ENCODE measurements at places on chromosomes 12 and 14.

DNA sequence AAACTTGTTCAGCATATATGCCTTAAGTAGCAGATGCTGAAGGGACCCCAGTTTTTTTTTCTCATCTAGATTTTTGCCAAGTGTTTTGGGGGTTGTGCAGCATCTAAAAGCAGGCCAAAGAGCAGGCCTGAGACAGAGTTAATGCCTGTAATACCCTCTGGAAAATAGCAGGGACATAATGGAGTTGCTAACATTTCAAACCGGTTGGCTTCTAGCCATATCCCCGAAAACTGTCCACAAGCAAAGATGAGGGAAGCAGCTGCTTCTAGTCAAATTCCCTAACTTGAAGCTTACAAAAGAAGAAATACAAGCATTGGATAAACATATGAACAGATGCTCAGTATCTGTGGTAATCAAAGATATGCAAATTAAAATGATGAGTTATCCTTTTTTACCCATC, 52.1 kb upstream of the AEBP2 start:
- no peak for DNase-seq

DNA sequence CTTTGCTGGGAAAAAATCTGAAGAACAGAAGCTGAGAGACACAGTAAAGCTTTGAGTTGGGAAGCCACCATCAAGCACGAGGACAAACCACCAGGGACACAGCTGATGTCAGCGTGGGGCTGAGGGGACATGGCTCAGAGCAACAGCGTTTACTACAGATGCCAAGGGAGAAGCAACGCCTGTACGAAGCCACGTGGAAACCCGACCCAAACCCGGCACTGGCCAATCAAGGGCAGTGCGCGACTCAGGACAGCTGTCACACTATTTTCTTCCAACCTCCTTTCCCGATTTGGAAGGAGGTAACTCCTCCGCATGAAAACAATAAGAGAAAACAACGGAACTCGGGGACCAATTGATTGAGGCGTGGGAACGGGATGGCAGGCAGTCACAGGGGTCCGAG, 20.2 kb upstream of the CHGA start:
- no peak for DNase-seq

DNA sequence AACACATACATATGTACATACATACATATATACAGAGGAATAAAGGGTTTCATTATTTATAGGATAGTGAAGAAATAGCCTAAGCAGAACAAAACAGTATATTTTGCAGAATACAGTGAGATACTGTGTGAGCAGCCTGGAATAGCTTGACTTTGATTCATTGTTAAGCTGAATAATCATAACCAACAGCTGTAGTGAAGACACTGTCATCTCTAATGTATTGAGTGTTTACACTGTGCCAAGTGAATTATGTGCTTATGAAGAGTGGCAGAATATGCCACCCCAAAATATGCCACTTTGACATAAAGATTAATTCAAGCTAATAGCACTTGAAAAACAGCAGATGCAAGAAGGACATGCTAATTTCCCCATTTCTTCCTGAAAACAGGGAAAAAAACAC, 48.2 kb upstream of the LRFN5 start:
- DNase-seq, result no peak

DNA sequence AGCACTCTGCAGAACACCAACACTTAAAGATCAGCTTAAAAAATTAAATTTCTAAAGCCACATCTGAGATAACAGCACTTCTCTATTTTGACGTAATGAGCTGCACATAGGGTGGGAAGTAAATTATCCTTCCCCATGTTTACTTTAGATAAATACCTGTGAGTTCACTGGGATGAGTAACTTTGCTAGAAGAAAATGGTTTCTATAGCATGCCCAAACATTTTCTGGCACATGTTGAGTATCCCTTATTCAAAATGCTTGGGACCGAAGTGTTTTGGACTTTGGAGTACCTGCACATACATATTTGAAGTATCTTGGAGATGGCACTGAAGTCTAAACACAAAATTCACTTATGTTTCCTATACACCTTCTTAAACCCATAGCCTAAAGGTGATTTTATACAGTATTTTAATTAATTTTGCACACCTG, 6.6 kb downstream of the SLC38A2 start:
- no peak for DNase-seq

GRCh38 chr14:20743556-20743955, 2.1 kb upstream of the EDDM3A start:
- DNase-seq, result no peak

GRCh38 chr12:24775073-24775472, 173.8 kb downstream of the BCAT1 start:
- no peak for DNase-seq

DNA sequence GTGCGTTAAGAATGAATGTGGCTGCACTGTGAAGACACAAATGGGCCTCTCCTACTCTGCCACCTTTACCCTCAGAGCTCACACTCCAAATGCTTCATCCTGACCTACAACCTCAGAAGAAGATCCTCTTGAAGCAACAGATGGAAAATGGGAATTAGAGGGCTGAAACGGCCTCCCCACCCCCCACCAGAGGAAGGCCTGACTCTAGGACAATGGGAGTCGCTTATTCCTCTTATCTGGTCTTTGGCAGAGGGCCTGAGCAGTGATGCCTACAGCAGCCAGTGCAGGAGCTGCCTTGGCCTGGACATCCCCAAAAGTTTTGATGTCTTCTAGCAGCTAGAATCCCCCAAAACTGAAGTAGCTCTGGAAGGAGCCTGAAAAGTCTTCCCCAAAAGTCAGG, 29.2 kb downstream of the BTBD7 start:
- no peak for DNase-seq

DNA sequence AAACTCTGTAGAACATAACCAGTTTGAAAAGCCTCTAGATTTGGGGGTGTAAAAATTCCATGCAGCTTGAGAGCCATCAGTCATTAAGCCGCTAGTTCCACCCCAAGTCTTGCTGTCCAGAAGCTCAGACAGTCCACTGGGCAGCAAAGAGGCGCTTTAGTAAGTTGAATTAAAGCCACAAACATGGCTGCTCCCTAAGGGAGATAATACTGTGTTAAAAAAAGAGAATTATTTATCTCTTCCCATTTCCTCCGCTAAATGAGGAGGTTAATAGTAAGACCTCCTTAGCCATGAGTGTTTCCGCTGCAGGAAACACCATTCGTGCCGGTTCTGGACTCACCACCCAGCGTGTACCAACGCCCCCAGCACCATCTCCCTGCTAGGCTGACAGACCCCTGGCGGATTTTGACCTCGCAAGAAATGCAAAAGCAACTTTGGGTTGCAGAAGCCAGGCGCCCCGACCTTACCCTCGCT, 536 bp downstream of the TM7SF3 start:
- DNase-seq, result no peak

- DNase-seq, result no peak
These were observed 635.7 kb upstream of the FLRT2 start for GRCh38 chr14:84894254-84894653.

GRCh38 chr14:65502676-65503124, 90.2 kb downstream of the FUT8 start:
- DNase-seq, result no peak

DNA sequence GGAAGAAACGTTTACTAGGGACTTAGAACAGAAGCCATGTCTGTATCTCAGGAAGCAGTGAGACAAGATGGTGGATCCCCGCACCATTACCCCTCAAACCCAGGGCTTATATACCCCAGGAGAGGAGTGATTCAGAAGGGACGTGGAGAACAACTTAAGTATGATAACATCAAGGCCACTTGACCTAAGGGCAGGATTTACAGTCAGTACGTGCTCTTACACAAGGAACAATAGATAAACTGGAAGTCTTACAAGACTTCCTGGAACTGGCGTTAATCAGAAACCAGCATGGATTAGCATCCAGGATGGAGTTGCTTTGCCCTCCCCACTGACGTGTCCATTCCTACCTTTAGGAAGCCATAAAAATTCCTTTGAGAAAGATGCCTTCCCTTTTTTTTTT, 8.6 kb upstream of the ETFBKMT start:
- DNase-seq, result no peak

- no peak for DNase-seq
These were observed 572.6 kb downstream of the SLC16A7 start for GRCh38 chr12:60168441-60168840.

DNA sequence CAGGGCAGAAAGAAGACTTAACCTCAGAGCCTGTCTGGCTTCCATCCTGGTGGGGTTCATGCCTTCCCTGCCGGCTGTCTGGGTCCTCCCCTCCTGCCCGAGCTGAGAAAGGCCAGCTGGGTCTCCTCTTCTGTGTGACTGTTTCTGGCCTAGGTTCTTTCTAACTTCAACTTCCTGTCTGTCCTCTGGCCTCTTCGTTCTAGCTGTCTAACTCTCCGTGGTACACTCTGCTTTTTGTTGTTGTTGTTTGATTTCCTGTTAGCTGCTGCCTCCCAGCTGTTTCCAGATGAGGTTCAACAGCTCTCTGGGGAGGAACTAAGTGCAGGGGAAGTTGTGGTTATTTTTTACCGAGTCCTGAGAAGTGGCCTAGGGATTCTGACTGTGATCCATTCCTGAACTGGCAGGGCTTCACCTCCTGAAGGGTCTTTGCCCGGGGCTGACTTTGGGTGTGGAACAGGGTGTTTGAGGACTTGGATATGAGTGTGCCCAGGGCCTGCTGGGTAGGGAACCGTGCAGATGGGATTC, 3.2 kb downstream of the MLXIP start:
- no peak for DNase-seq

DNA sequence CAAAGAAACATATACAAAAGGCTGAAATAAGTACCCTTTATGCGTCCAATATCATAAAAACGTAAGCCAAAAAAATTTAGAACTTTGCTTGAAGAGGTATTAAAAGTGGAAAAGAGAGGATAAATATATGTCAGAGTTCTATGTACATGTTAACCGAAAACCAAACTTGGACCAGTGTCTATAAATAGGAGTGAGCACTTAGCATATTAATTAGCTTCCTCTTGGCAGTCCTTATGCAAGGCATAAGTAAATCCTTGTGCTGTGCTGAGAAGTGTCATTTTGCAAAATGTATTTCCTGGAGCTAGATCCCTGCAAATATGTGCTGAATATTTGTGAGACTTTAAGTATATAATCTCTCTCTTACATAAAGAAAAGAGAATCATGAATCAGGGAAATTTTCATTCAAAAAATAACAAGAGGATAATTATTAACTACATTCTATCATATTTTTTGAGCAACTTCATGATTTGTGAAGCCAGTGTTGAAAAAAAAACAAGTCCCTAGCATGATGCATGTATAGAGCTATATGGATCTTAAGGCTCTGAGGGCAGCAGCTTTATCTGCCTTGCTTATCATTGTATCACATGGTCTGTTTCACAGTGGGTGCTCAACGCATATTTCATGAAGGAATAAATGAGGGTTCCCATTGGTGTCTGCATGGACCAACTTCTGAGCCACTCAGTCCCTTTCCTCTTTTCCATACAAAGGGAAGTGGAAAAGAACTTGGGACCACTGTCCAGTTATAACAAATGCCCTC, 326.1 kb downstream of the PDZRN4 start:
- DNase-seq, result no peak

- no peak for DNase-seq
These were observed 110.0 kb upstream of the CPM start for GRCh38 chr12:69042970-69043369.

DNA sequence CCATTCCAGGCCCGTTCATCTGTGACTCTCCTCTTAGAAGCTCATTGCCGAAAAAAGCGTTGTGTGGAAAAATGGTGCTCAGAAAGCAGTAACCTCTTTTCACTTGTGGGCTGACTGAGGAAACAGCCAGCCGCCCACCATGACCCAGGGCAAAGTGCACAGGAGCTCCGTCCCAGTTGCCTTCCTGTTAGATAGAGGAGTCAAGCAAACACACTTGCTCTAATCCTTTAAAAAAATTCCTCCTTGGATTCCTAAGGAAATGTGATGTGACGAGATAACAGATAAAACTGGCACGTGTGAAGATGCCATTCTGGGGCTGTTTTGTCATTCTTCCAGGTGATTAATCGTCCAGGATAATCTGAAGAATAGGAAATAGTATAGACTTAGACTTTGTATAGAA, 396.8 kb upstream of the DDHD1 start:
- DNase-seq, result no peak

- DNase-seq, result no peak
These were observed 325.1 kb downstream of the BCL11B start for GRCh38 chr14:98946940-98947339.

- DNase-seq, result no peak
These were observed 345.0 kb downstream of the LRIG3 start for GRCh38 chr12:58575256-58575655.

- no peak for DNase-seq
These were observed 13.5 kb downstream of the PTGER2 start for GRCh38 chr14:52327374-52328226.

GRCh38 chr14:97788364-97788763, 991.2 kb downstream of the VRK1 start:
- DNase-seq, result no peak

GRCh38 chr12:132475304-132476037, 14.5 kb upstream of the FBRSL1 start:
- no peak for DNase-seq

DNA sequence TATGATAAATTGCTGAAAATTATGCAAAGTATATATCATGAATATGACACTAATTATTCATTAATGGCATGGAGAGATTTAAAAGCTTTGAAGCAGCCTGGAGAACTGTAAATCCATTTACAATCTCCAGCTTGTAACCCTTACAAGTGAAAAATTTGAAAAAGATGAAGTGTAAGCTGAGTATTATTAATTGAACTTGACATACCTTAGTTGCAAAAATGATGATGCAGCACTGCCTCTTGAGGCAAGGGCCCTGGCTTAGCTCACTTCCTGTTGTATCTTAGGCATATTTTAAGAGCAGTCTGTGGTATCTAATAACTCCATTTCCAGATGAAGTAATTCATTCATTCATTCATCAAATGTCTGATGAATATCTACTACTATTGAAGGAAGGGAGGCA, 158.6 kb downstream of the ANO4 start:
- no peak for DNase-seq

DNA sequence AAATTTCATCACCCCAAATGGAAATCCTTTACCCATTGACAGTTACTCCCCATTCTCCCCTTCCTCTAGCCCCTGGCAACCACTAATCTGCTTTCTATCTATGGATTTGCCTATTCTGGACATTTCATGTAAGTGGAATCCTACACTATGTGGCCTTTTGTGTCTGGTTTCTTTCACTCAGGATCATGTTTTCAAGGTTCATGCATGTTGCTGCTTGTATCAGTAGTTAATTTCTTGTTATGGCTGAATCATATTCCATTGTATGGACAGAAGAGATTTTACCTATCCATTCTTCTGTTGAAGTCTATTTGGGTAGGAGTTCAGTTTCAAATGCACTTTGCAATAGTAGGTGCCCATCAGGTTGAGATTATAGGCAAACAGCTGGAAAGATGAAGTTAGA, 1.4 kb downstream of the RFC5 start:
- no peak for DNase-seq

DNA sequence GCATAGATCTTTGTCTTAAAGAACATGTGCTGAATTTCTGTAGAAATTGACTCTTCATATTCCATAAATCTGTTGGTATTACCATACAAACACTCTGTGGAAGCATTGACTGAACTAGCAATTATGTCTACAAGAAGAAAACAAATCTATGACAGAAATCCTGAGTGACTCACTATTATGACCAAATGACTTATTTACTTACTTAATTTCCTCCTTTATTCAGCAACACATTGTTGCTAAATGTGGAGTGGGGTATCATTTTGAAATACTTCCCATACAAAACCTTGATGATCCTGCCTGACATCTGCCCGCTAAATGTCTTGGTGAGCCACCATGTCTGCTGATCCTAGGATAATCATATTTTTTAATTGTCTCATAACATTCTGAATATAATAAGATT, 99.1 kb upstream of the SLCO1C1 start:
- DNase-seq, result no peak

- no peak for DNase-seq
These were observed 295.9 kb upstream of the ATP2B1 start for GRCh38 chr12:90004319-90005074.

GRCh38 chr12:89346741-89347324, 5.5 kb downstream of the DUSP6 start:
- no peak for DNase-seq
